ENCODE measurements at places on chromosomes 2 and 18. TPM values are rescaled to one million over a fixed set of nuclear protein-coding genes. Genes with fewer than 3 reads are reported as not detected.

- DNase-seq = no peak
- H3K27ac ChIP-seq = no peak overlapping the region
- H3K4me1 ChIP-seq = no peaks in the 10 kb centered on the region
- no peaks in the 10 kb centered on the region for H3K36me3 ChIP-seq
- H3K4me3 ChIP-seq = no peak overlapping the region
- H3K27me3 ChIP-seq = no peaks in the 10 kb centered on the region
Observed at GRCh38 chr2:119478188-119478977, 45.9 kb downstream of the SCTR start.

DNA sequence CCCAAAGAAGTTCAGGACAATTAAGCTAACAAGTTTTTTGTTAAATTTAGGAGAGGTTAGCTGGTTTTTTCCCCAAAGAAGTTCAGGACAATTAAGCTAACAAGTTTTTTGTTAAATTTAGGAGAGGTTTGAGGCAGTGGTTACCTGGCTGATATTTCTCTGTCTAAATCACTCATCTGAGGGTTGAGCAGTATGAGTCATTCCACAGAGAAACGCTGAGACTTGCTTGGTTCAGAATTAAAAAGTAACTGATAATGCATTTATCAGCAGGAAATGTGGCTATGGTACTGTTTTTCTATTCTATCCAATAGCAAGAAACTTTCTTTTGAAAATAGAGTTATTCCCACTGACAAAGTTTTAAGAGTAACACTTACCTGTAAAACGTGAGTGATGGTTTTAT is 22.8 kb upstream of the KIDINS220 start:
- no peak for DNase-seq
- peaks cover 17% of the 10 kb centered on the region for H3K27me3 ChIP-seq
- H3K4me1 ChIP-seq = no peaks in the 10 kb centered on the region
- no peak overlapping the region for H3K4me3 ChIP-seq
- H3K27ac ChIP-seq = no peak overlapping the region

- peaks cover 20% of the 10 kb centered on the region for H3K27me3 ChIP-seq
- H3K36me3 ChIP-seq = no peaks in the 10 kb centered on the region
- no peak for DNase-seq
- no peaks in the 10 kb centered on the region for H3K4me1 ChIP-seq
Observed at GRCh38 chr2:224217233-224217961, 178.3 kb upstream of the SERPINE2 start.

GRCh38 chr2:219460424-219460926 is 25.8 kb downstream of the SPEG start:
- DNase-seq = no peak
- H3K4me1 ChIP-seq = peaks cover 13% of the 10 kb centered on the region
- no peaks in the 10 kb centered on the region for H3K27me3 ChIP-seq
- no peaks in the 10 kb centered on the region for H3K36me3 ChIP-seq
- H3K27ac ChIP-seq = peak overlapping the region; percentile 87
- H3K4me3 ChIP-seq = no peak overlapping the region

DNA sequence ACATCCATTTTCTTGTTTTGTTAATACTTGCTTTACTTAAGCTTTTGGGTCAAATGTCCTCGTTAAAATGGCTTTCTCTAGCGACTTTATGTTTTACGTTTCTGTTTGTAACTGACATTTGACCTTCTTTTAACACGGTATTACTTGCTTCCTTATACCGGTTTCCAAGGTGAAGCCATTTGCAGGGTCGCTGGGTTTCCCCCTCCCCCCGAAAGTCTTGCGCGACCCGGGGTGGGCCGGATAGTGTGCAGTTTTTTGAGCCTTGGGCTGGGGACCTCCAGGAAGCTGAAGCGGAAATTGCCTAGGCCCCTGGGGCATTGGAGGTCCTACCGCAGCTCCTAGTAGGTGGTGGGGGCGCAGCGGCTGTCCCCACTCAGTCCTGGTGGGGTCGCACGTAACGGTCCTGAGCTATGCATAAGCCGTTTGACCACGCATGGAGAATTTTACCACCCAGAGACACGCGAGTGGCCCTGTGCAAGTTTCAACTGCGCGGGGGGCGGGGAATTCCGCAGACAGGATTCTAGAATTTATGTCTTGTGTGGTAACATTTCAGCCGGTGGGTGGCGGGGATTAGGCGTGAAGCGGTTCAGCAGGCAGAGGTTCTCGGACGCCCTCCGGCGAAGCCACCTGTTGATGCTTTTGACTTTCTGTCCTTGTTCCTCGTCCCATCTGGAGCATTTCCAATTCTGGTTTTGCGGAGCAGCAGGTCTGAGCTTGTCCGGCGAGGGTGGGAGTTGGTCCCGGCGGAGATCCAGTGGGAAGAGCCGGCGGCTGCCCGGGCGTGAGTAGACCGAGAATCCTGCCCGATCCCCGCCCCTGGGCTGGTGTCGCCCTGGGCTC is 2.4 kb downstream of the CFLAR start:
- peaks cover 22% of the 10 kb centered on the region for H3K36me3 ChIP-seq
- peak; percentile 82 for DNase-seq
- peak overlapping the region; percentile 99 for H3K27ac ChIP-seq
- peak overlapping the region; percentile 89 for H3K4me3 ChIP-seq

DNA sequence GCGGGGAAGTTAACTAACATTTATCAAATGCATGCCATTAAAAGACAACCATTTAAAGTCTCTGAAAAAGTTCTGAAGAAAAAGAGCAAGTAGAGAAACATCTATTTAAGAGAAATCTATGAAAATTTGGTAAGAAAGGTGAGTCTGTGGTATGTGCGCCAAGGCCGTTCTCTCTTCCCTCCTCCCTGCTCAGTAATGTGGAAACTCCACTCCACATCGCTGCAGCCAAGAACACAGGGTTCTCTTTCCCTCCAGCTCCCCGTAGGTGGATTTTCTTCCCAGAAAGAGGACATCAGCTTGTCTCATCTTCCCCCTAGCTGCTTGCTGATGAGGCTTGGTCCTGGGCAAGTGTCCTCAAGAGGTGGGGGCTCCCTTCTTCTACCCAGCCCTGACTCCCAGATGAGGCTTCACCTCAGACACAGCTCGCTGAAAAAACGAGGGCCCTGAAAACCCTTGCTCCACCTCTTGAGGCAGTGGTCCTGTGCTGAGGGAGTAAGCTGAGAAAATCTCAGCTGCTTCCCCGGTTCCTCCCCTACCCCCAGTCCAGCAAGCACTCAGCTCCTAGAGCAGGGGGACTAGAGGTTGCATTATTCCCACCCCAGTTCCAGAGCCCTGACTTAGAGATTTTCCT is 45.8 kb upstream of the PTPRM start:
- H3K4me3 ChIP-seq = no peak overlapping the region
- H3K36me3 ChIP-seq = no peaks in the 10 kb centered on the region
- H3K27me3 ChIP-seq = no peaks in the 10 kb centered on the region
- no peak for DNase-seq

- H3K36me3 ChIP-seq = peaks cover 15% of the 10 kb centered on the region
- H3K27me3 ChIP-seq = no peaks in the 10 kb centered on the region
- H3K27ac ChIP-seq = no peak overlapping the region
Observed at GRCh38 chr2:61263830-61264229, 101.8 kb downstream of the C2orf74 start.

DNA sequence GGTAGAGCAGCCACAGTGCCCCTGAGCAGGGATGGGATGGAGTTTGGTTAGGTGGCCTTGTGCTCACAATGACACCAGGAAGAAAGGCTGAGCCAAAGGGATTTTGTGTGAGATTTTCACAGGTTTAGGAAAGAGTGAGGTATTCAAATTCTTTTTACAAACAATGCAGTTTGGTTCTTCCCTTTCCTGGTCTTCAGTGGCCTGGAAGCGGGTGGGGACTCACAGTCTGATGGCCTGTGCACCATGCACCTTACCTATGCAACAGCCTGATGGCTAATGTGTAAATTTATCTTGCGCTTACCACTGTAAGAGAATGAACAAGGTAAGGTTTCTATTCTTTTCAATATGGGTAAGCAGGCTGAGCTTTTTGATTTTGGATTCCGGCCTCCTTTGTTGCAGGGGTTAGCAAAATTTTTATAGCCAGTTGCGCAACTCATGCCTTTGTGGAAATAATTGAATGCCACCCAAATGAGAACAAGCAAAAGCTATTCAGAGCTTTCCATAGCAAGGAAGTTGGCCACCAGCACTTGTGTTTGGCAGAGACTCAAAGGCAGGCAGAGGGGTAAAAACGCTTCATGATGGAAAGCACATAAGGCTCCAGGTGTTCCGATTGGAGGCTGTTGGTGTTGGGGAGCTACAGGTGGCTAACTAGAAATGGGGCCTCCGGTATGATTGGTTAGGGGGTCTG is 23.8 kb upstream of the IL1R2 start:
- H3K27ac ChIP-seq = no peak overlapping the region
- H3K4me3 ChIP-seq = no peak overlapping the region
- no peak for DNase-seq

- H3K36me3 ChIP-seq = peaks cover 36% of the 10 kb centered on the region
- no peaks in the 10 kb centered on the region for H3K27me3 ChIP-seq
- no peak for DNase-seq
- no peaks in the 10 kb centered on the region for H3K4me1 ChIP-seq
- no peak overlapping the region for H3K27ac ChIP-seq
- no peak overlapping the region for H3K4me3 ChIP-seq
Observed at GRCh38 chr2:175984846-175985245, 17.2 kb downstream of the LNPK start.

AMER3 gene
- total RNA-seq = not detected

FOXI3 gene
- not detected for total RNA-seq

TMEM37 gene
- not detected for total RNA-seq

ASIC4 gene
- 0.08 TPM for total RNA-seq

FRZB gene
- total RNA-seq = not detected

PLEK gene
- 23.4 TPM for total RNA-seq

CSRNP3 gene
- not detected for total RNA-seq

CYS1 gene
- total RNA-seq = 0.14 TPM

DAW1 gene
- not detected for total RNA-seq

GPR75 gene
- 2.9 TPM for total RNA-seq
